ENCODE measurements at places on chromosomes 13 and 19. TPM values are rescaled to one million over a fixed set of nuclear protein-coding genes. Genes with fewer than 3 reads are reported as not detected.

Gene PLIN5
- polyA plus RNA-seq: 8.8 TPM

GRCh38 chr13:51978796-51979556 is 32.3 kb downstream of the ATP7B start:
- no peak for DNase-seq

DNA sequence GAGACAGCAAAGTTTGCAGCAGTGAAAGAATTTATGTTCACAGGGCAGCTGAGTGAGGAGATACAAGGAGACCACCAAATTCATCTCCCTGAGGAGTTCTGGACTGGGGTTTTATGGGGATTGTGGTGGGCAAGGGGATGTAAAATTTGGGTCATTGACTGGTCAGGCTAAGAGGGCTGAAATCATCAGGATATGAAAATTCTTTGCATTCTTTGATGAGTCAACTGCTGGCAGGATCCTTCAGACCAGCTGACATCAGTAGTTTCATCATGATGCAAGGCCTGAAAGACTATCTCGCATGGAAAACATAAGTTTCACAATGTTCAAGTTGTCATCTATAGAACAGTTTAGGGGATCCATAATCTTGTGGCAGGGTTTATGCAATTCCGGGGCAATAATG is 869.5 kb upstream of the PCDH9 start:
- DNase-seq: no peak

Gene APBA3
- polyA plus RNA-seq: 0.88 TPM

GRCh38 chr19:51687791-51688670 is 5.1 kb upstream of the SPACA6 start:
- peak; percentile 79 for DNase-seq

Gene SHISA2
- 0.76 TPM for polyA plus RNA-seq

DNA sequence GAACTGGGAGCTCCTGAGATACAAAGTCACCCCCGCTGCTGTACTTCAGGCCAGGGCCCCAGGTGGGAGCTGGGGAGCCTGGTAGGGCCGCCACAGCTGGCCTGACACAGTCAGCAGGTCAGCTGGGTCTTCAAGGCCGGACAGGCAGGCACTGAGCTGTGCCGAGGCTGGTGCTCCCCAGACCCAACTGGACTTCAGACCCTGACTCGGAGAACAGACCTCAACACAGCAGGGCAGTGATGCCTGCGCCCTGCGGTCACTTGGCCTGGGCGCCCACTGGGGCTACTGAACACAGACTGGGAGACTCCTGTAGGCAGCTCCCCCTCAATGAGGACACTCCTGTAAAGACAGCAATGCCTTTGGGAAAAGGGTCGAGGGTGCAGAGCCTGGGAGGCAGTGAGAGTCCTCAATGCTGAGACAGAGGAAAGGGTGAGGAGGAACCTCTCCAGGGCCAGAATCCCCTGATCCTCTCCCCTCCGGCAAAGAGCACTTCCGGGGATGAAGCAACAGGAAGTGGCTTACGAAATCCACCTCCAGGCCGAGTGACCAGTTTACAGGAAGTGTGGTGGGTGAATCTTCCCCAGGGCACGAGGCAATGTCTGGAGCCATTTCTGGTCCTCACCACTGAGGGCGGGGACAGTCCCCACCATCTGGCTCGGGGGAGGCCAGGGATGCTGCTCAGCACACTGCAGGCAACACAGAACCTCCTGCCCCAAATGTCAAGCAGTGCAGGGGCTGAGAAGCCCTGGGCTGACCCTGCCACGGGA is 40.8 kb upstream of the ISYNA1 start:
- peak; percentile 70 for DNase-seq

DNA sequence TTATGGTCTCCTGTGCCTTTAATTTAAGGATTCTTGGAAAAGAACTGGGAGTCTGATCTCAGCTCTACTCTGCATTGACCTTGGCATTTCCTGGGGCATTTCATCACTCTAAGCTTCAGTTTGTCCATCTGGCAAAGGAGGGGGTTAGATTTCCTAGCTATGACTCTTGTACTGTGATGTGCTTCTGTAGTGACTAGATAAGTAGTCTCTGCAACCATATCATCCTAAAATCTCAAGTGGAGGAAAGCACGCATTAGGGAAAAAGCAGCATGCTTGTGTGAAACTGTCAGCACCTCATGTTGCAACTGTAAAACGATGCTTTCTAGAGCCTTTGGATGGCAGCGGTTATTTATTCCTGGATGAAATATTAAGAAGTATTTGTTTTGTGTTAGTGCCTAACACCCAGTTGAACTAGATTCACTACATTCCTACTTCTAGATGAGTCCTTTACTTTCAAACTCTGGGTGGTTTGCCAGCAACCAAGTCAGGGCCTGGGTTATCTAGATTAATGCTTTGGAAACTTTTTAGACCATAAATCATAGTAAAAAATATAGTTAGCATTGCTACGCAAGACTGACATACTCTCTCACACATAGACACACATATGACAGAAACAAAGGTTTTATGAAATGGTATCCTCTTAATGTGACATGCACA is 6.8 kb downstream of the WDFY2 start:
- no peak for DNase-seq

Gene FCAR
- polyA plus RNA-seq: 0.13 TPM

- no peak for DNase-seq
These were observed 157.0 kb downstream of the RNF17 start for GRCh38 chr13:24921003-24921402.
